ENCODE measurements at places on chromosomes 6 and 20.
A peak's percentile ranks its signal among the peaks of the same experiment; 100 is the strongest.

DNA sequence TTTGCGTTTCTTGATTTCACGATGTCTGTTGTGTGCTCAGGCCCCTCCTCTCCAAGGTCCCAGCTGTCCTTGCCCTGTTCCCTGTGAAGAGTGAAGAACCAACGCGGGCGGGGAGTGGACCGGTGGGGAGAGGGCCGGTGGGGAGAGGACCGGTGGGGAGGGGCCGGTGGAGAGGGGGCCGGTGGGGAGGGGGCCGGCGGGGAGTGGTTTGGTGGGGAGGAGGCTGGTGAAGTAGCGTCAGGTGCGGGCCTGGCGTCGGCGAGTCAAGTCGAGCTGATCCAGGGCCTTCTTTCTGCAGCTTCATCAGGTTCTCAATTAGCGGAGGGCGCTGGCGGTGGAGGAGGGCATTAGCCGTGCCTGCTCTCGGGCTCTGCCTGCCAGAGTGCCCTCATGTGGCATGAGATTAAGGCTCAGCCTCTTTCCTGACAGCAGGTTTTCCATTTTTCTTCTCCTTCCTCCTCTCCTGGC, 21.2 kb upstream of the BHLHE23 start:
- DNase-seq = peak; percentile 37

- no peak for DNase-seq
Measured at GRCh38 chr6:93165850-93166430, 253.4 kb downstream of the EPHA7 start.

GRCh38 chr6:78487401-78487800, 379.9 kb upstream of the IRAK1BP1 start:
- no peak for DNase-seq

GRCh38 chr6:22580337-22580736, 11.0 kb downstream of the HDGFL1 start:
- DNase-seq = no peak

GRCh38 chr6:31083742-31084354, 28.5 kb downstream of the C6orf15 start:
- DNase-seq = peak; percentile 86

- DNase-seq = no peak
Measured at GRCh38 chr6:32697031-32697430, 30.6 kb upstream of the HLA-DQB1 start.
